Left ventricle myocardium superior (tissue), 1 donor: ENCODE measurements at places on chromosomes 7 and 10. TPM values are rescaled to one million over a fixed set of nuclear protein-coding genes. Genes with fewer than 3 reads are reported as not detected.

Gene ELFN1
- 12.0 TPM for total RNA-seq

Gene FGF8
- total RNA-seq: not detected

Gene OPN1SW
- not detected for total RNA-seq

Gene STEAP1
- total RNA-seq: 1.5 TPM

Gene SPDYE1
- total RNA-seq: not detected

Gene EFCAB10
- total RNA-seq: not detected

Gene INHBA
- total RNA-seq: 1.5 TPM

Gene TRPV5
- not detected for total RNA-seq

Gene BEND7
- total RNA-seq: 17.4 TPM

Gene GHRHR
- not detected for total RNA-seq

Gene FLNC
- total RNA-seq: 591 TPM

Gene MKX
- 0.15 TPM for total RNA-seq

Gene PAX4
- not detected for total RNA-seq

Gene PCLO
- 2.9 TPM for total RNA-seq

Gene CCL24
- total RNA-seq: 0.47 TPM

Gene SPDYE2
- not detected for total RNA-seq

Gene NPY4R
- not detected for total RNA-seq

Gene TBC1D12
- total RNA-seq: 4.8 TPM

Gene UPK3BL2
- 2.9 TPM for total RNA-seq

Gene LBX1
- not detected for total RNA-seq

Gene TMEM229A
- not detected for total RNA-seq

Gene HOXA5
- total RNA-seq: not detected

Gene NEUROD6
- total RNA-seq: not detected

Gene CAV1
- 362 TPM for total RNA-seq

Gene RSPH10B2
- not detected for total RNA-seq

Gene RASSF4
- total RNA-seq: 93.5 TPM

Gene NPC1L1
- total RNA-seq: not detected

Gene GJD4
- total RNA-seq: not detected

Gene MUC12
- total RNA-seq: not detected

Gene RET
- 8.4 TPM for total RNA-seq

Gene FKBP9
- 143 TPM for total RNA-seq

Gene PON1
- not detected for total RNA-seq

Gene SHH
- not detected for total RNA-seq

Gene WDR86
- 0.37 TPM for total RNA-seq

Gene PMS2
- 5.9 TPM for total RNA-seq

Gene SYT15
- total RNA-seq: 3.6 TPM

Gene CFAP69
- total RNA-seq: 4.2 TPM

Gene POLL
- total RNA-seq: 20.1 TPM

Gene PLXDC2
- 12.4 TPM for total RNA-seq

Gene RNF133
- 0.47 TPM for total RNA-seq

Gene ADCY1
- total RNA-seq: 8.9 TPM

Gene CYP51A1
- total RNA-seq: 17.6 TPM

Gene WDR37
- 35.0 TPM for total RNA-seq

Gene GNGT1
- total RNA-seq: not detected

Gene SYCE1
- total RNA-seq: 0.47 TPM

Gene CYP26C1
- not detected for total RNA-seq

Gene CALML5
- not detected for total RNA-seq

Gene CYP3A7
- total RNA-seq: not detected

Gene ZNF680
- total RNA-seq: 21.8 TPM

Gene FAM25C
- not detected for total RNA-seq

Gene C10orf105
- 0.07 TPM for total RNA-seq
